ENCODE measurements at places on chromosomes 7 and 10.

DNA sequence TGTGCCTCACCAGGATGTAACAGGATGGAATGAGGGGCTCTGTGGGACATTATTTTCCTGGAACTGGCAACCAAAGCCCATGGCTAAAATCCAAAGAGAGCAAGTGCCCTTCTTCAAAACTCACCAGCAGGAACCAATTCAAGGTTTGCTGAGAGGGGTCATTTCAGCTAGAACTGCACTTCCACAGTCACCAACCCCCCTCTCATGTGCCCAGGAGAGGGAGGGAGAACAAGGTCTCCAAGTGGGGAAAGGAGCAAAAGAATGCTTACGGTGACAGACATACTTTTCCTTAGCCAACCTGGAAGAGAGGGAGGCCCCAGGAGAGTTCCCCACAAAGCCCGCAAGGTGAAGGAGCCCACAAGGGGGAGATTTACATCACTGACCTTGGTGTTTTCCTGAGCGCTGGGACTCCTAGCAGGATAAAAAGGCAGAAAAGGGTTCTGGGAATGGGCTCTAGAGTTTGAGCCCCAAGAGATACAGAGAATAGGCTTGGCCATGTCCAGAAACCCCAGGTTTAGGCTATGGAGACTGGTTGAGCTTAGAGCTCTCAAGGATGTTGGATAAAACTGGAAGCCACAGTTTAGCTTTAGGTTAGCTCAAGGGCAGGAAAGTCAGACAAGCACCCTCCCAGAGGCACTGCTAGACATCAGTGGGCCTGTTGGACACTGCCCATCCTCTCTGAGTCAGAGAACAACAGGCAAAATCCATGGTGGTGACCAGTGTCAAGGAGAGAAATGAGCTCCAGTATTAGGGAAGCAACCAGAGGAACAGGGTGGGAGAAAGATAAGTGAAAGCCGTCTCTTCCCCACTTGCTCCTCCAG, 63.9 kb upstream of the GHITM start:
- no peak for DNase-seq

DNA sequence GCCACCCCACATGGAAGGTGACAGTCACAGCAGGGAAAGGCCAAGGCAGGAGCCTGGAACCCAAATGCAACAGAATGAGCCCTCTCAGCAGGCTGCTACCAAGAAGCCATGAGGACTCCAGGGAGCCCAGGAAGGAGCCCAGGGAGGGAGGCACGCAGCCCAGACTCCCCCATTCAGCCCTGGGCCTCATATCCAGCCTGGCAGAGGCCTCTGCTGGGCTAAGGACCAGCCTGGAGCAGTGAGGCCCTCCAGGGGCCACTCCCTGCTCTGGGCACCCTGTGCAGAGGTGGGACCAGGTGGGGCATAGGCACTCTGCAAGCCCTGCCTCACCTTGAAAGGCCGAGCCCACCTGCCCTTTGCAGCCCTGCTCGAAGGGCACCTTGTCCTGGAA, 25.8 kb upstream of the ZNF488 start:
- no peak for DNase-seq

DNA sequence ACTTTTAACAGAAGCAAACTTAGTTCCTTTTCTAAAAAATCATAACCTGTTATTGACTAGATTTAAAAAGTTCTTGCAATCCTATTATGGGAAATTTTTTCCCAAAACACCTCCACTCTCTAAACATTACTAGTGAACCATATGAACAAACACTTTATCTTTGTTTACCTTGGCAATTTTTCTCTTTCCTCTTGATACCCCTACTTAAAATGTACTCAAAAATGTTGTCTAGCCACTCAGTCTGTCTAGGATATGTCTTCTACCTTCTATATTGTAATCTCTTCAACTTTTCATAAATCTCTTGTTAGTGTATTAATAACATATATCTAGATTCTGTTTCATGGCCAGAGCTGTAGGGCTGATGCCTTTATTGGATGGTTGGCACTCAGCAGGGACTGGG, 630.0 kb upstream of the GRM3 start:
- DNase-seq, result no peak

DNA sequence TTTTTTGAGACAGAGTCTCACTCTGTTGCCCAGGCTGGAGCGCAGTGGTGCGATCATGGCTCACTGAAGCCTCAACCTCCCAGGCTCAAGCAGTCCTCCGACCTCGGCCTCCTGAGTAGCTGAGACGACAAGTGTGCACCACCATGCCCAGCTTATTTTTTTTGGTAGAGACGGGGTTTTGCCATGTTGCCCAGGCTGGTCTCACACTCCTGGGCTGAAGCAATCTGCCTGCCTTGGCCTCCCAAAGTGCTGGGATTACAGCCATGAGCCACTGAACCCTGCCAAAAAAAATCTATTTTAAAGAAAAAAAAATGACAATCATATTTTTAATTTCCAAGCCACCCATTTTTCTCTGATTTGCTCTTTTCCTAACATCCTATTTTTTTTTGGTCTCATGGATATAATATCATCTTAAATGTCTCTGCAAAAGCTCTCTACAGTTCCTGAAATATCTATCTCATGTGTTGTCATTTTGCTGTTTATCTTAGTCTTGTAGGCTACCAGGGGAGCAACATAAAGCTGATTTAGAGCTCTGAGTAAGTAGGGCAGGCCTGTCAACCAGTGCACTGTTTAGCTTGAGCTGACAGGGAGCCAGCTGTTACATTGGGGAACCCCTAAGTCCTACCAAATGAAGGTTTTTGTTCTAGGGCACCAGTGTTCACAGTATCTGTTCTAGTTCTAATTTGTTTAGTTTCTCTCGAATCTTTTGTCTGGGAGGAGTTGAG, 29.9 kb upstream of the HBP1 start:
- no peak for DNase-seq

DNA sequence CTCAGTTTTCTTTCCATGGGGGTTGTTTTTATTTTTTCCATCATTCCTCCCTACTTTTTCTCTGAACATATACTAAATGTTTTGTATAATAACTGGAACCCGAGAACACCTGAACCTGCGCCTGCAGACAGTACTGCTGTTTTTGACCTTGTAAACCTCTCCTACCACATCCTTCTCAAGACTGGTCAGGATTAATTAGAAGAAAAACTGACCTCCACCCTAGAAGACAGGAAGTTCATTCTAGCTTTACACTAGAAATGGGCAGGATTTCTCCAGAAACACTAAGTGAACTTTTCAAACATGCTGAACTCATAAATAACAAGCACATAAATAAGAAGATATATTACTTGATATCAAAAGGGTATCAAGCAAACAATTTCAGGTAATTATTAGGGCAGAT, 751 bp upstream of the HYCC1 start:
- no peak for DNase-seq

DNA sequence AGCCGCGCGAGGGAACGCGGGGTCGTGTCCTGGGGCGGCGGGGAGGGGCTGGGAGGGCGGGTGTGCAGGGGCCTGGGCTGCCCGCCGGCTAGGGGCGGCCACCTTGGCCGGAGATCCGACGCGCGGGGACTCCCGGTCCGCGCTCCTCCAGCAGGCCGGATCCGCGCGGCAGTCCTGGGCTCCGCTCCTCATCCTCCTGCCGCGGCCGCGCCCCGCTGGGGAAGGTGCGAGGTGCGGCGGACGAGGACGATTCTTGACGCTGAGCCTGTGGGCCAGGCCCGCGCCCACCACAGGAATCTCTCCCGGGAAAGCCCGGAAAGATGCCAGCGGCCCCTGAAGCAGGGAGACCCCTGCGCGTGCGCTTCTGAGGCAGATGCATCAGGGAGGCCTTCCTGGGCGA, 6.6 kb upstream of the OGDHL start:
- no peak for DNase-seq

DNA sequence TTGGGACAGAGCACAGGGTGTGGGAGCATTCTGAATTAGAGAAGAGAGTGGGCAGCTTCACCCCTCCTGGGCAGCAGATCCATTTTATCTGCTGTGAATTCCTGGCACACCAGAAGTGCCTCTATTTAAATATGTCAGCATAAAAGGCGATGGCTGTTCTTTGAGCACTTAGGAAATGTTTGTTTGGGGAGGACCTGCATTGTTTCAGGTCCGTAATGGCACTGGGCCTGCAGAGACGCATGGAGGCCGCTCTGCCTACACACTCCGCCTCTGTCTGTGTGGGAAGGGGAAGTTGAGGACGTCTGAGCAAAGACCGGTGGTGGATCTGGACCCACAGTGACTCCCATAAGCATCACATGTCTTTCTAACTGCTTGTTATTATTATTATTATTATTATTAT, 253.2 kb downstream of the CAMK1D start:
- no peak for DNase-seq
